ENCODE measurements at places on chromosomes 16 and 17.

- no peak for DNase-seq
These were observed 174.3 kb upstream of the CHMP6 start for GRCh38 chr17:80817321-80817845.

- no peak for DNase-seq
These were observed 28.9 kb upstream of the WSCD1 start for GRCh38 chr17:6041246-6041645.

DNA sequence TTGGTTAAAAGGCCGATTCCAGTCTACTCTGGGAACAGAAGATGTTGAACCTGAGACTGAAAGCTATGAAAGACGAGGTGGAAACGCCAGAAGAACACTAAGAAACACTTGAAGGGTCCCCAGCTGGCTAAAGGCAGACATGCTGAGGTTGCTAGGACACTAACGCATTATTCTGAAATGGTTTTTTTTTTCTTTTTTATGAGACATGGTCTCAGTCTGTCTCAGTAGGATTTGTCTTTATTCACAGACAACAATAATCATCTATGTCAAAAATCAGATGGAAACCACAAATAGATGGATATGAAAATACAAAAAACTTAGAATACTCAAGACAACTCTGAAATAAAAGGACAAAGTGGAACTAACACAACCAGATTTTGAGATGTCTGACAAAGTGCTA, 35.0 kb upstream of the RASD1 start:
- no peak for DNase-seq

DNA sequence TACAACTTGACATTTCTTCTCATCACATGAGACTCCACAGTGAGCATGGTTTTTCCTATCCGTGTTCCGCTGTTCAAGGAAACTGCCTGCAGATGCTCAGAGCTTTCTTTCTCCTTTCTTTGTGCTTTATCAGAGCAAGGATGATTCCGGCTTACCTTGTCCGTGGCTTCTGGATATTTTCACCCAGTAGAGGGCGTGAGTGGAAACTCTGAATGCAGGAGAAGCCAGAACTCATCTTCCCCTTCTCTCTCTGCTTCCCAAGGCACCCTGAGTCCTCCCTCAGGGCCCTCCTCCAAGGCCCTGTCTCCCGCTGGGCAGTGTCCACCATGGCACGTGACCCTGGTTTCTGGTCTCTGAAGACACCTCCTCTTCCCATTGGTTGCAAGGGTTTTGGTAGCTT, 721.1 kb upstream of the RBFOX1 start:
- no peak for DNase-seq

DNA sequence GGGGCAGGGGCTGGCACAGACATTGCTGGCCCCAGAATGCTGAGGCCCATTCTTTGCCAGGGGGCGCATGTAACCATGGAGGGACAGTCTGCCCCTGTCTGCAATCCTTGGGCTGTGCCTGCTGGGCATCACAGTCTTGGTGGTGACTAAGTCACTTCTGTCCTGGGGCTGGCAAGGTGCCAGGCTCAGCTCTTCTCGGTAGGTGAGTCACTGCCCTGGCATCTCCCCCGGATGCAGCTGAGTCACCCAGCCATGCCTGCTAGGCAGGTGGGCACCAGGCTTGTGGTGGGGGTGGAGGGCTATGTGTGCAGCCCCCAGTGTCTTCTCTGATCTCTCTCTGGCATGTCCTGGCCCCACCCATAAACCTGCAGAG, 5.6 kb downstream of the RARA start:
- peak; percentile 84 for DNase-seq

- no peak for DNase-seq
These were observed 123.4 kb downstream of the NTN1 start for GRCh38 chr17:9144502-9145249.

DNA sequence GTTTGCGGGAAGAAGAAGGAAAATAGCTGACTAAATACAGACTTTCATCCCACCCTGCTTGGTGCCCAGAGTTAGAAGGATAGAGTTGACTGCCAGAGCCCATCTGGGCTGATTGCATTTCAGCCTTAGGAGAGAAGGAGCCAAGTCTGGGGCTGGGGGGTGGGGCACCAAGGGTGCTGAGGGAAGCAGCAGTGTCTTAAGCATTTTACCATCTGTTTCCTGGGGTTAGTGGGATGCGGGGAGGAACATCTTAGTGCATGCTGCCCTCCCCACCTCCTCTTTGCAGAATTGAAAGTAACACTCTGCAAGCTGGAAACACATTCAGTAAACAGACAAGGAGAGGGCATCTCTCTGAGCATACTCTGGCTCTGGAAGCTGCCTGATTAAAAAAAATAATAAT, 1.5 kb upstream of the ARL5C start:
- peak; percentile 18 for DNase-seq

- no peak for DNase-seq
These were observed 33.2 kb upstream of the FAM20A start for GRCh38 chr17:68634345-68634876.

- DNase-seq, result no peak
These were observed 43.1 kb downstream of the GPT2 start for GRCh38 chr16:46927273-46927672.

- DNase-seq, result no peak
These were observed 17.7 kb downstream of the KNOP1 start for GRCh38 chr16:19700319-19700781.

- no peak for DNase-seq
These were observed 111.1 kb downstream of the PITPNC1 start for GRCh38 chr17:67488161-67488560.

DNA sequence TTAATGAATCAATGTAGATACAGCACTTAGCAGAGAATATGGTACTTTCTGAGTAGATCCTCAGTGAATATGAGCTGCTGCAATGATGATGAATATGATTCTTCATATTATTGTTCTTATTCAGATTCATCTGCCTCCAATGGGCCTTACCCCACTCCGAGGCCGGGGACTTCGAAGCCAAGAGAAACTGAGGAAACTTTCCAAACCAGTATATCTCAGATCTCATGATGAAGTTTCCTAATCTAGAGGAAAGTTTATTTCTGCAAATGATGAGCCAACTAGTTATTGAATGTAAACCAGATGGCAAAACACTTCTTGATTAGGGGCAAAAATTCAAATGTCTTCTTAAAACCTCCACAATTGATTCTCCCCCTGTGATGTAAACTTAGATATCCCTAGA, 23.3 kb downstream of the LYRM1 start:
- DNase-seq, result no peak

DNA sequence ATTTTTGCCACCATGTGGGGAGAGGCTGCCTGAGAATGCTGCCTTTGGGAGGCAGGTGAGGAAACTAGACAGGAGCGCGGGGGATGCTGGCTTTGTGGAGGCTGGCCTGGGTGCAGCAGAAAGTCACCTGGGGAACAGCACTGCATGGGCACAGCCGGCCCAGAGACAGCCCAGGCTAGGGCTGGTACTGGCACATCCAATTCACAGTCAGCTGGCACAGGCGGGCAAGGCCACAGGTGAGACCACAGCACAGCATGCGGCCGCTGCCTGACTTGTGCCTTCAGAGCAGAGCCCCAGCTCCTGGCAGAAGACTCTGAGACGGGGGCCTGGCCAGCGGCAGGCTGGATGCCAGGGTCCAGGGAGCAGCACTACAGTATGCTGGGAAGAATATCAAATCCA, 16.6 kb upstream of the PITPNM3 start:
- DNase-seq, result no peak

GRCh38 chr17:411421-412120, 59.0 kb upstream of the RPH3AL start:
- DNase-seq, result no peak

DNA sequence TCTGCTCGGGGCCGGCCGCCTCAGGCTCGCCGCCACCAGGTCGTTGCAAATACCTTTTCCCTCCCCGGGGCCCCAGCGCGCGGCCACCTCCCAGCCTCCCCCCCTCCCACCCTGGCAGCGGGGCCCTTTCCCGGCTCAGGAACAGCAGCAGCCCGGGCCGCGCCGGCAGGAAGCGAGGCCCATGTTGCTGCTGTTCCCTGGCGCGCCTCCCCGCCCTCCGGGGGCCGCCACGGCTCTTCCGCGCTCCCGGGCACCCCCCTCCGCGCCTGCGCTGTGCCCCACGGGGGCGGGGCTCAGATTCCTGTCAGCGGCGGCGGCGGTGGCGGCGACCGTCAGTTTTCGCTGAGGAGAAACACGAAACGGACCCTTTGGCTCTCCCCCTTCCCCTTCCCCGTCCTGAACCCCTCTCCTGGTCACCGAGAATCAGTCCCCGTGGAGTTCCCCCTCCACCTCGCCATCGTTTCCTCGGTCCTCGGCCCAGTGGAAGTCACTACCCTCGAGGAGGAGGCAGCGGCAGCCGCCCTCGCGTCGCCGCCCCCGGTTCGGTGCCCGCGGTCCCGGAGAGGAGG, at the start of gene NFAT5:
Gene NFAT5, plus strand, starts transcription at position 296 of the 569 bp plus-strand sequence. CDS start 336 bp downstream, outside the sequence.
- DNase-seq, result peak; percentile 92
